Mammary epithelial cell (primary cell): ENCODE measurements at places on chromosomes 6 and 20. TPM values are rescaled to one million over a fixed set of nuclear protein-coding genes. Genes with fewer than 3 reads are reported as not detected.

- DNase-seq, result peak; percentile 30
Measured at GRCh38 chr6:109420751-109421150, 19.7 kb downstream of the PPIL6 start.

DNA sequence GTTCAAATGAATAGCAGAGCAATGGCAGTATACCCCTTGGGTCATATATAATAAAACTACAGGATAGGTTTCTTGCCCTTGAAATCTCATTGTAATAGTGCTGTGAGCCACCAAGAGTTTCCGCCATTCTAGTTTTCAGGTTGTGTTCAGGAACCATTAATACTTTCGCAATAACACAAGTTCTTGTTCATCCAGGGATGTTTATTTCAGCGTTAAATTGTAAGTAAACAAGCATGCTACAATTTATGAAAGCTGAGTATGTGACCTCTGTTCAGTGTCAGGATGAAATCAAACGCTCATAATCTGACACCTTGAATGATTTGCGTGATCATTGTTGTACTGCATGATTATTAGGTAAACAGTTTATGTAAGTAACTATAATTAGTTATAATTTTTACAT, 22.8 kb downstream of the ANKS1A start:
- no peak for DNase-seq

GRCh38 chr6:74181471-74181870, 485.5 kb downstream of the CD109 start:
- DNase-seq, result no peak

- no peak for DNase-seq
Measured at GRCh38 chr20:60403105-60403741, 445.0 kb downstream of the CDH26 start.

DNA sequence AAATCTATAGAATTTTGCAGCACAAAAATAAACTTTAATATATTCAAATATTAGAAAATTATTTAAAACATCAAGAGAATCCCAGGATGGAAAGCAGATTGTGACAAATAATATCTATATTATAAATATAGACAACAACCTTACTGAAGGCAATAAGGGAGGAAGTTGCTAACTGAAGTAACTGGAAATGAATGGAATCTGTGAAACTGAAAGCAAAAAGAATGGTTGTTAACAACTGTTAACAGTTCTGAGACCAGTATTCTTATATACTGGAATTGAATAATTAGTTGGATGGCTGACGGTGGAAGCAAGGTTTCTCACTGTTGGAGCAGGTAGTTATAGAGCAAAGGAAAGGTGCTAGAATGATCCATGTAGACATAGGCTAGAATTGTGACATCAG, 220.4 kb downstream of the PLCB1 start:
- DNase-seq, result no peak

The C20orf96 gene
- total RNA-seq, result 0.83 TPM

The ZC2HC1B gene
- total RNA-seq, result not detected in 2 replicates

- no peak for DNase-seq
Measured at GRCh38 chr6:25041485-25042035, 105.8 kb upstream of the RIPOR2 start.
